ENCODE measurements at places on chromosomes 11 and 22. TPM values are rescaled to one million over a fixed set of nuclear protein-coding genes. Genes with fewer than 3 reads are reported as not detected.
A peak's percentile ranks its signal among the peaks of the same experiment; 100 is the strongest.

GRCh38 chr11:19992162-19992561 lies 168.1 kb downstream of the DBX1 start:
- DNase-seq = no peak

FREY1 gene
- total RNA-seq = 0.98 TPM

GRCh38 chr11:13292970-13293369 lies 15.4 kb downstream of the BMAL1 start:
- no peak for DNase-seq

DNA sequence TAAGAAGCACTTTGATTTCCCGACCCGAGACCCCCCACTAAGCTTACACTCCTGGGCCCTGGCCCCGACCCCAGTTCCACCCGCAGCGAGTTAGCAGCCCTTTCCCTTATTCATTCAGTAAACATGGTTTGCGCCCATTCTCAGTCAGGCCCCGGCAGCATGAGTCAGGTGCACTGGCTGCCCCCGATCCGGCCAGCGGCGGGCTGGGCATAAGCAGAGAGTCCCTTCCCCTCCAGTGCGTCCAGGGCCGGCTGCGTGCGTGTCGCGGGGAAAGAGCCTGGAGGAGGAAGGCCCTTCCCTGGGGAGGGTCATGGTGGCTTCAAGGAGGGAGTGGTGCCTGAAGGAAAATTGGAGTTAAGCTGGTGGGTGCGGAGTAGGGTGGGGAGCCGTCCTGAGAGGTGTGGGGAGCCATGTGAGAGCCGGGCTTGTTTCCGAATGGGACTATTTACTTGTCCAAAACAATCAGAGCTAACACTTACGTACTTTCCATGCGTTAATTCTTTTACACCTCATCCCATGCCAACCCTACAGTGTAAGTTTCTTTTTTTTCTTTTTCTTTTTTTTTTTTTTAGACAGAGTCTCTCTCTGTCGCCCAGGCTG lies 657 bp downstream of the IGHMBP2 start:
- DNase-seq = peak; percentile 49

GRCh38 chr22:24693379-24693778 lies 81.1 kb downstream of the PIWIL3 start:
- DNase-seq = no peak

- no peak for DNase-seq
Observed at GRCh38 chr22:35903571-35904335, 124.9 kb downstream of the RBFOX2 start.

DNA sequence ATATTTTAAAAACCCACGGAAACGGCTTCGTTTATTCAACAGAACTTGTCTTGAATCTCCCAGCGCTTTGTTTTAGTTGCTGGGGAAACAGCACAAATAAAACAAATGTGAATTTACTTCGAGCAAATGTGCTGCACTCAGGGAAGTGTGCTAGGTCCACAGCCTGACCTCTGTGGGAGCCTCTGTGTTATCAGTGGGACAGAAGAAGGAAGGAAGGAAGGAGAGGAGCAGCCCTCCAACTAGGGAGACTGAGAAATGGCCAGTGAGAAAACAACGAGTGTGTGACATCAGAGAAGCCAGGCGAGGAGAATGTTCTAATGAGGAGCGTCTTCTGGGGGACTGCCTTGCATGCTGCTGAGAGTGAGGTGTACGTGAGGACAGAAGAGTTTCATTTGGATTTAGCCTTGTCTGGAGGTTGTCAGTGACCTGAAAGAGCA lies 42.7 kb downstream of the PPP6R3 start:
- DNase-seq = no peak

DNA sequence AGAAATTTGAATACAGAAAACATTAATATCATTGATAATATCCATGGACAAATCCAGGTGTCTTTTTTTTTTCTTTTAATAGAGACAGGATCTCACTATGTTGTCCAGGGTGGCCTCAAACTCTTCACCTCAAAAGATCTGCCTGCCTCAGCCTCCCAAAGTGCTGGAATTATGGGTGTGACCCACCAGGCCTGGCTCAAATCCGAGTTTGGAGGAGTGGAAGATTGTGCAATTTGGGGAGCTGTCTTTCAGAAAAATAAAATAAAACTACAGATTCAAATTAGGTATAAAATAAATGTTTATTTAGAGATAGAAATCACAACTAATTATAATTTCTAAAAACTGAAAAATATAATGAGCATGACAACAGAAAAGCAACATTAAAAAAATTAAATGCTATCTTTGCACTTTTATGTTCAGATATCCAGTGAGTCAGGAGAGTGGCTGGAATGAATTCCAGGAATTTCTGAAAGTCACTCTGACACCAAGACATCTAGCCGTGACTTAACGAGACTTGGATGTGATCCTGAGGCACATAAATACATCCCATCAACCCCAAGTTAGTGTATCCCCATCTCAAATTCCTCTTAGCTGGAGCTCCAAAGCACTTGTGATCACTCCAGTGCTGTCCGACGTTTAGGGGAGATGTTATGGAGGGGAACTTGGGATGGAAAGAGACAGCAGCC lies 128.6 kb upstream of the THY1 start:
- no peak for DNase-seq

DNA sequence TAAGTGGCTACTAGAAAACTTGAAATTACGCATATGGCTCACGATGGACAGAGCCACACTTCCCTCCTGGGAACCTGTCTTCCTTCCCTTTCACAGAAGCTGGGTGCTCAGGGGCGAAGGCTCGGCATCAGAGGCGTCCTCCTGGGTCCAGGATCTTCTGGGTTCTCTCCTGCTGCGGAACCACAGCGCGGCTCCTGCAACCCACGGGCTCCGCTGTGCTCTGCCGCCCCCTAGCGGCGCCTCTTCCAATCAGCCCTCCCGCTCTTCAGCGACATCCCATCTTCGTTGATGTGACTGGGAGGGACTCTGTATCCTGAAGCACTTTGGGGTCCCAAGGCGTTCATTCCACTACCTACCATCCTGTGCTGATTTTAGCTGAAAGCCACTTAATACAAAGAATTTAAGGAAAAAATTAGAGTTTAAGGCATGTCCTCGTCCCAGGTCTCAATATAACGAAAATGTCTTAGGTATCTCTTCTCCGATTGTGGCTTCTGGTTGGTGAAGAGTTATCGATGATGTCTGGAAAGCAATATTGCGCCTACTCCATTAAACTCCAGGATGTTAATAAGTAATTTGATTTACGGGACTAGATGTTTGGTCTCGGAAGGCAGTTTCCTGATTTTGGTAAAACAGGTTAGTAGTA lies 14.8 kb upstream of the RPS3 start:
- peak; percentile 55 for DNase-seq

Data from breast epithelium (tissue), 4 donors.